ENCODE measurements at places on chromosomes 16 and 17. TPM values are rescaled to one million over a fixed set of nuclear protein-coding genes. Genes with fewer than 3 reads are reported as not detected.

Gene HSF5
- 1.7 TPM for total RNA-seq

Gene RAB26
- not detected for total RNA-seq

Gene GALR2
- total RNA-seq = 0.63 TPM

Gene GPRC5C
- 0.31 TPM for total RNA-seq

Gene MARVELD3
- not detected for total RNA-seq

Gene COTL1
- total RNA-seq = 528 TPM

Gene COPZ2
- total RNA-seq = 0.52 TPM

Gene DHRS7C
- not detected for total RNA-seq

Gene SOST
- total RNA-seq = not detected

Gene TEDC2
- not detected for total RNA-seq

Gene CCDC144A
- 3.8 TPM for total RNA-seq

Gene QPRT
- total RNA-seq = 0.21 TPM

Gene HGS
- 57.0 TPM for total RNA-seq

Gene TMEM204
- 12.6 TPM for total RNA-seq

Gene CETP
- 0.52 TPM for total RNA-seq

Gene SNN
- 115 TPM for total RNA-seq

Gene LGALS9B
- 0.52 TPM for total RNA-seq

Gene FBXL16
- 1.7 TPM for total RNA-seq

Gene BRCA1
- 3.4 TPM for total RNA-seq

Gene PPY
- not detected for total RNA-seq

Gene GRIN2C
- total RNA-seq = not detected

Gene HOXB8
- 0.10 TPM for total RNA-seq

Gene AURKB
- total RNA-seq = 1.5 TPM

Gene C1QL1
- not detected for total RNA-seq

Gene KIF18B
- 0.10 TPM for total RNA-seq

Gene USH1G
- not detected for total RNA-seq

Gene AOC2
- 1.5 TPM for total RNA-seq

Gene CA4
- total RNA-seq = not detected
